Urinary bladder (tissue), 4 donors: ENCODE measurements at places on chromosomes 3 and 15.

DNA sequence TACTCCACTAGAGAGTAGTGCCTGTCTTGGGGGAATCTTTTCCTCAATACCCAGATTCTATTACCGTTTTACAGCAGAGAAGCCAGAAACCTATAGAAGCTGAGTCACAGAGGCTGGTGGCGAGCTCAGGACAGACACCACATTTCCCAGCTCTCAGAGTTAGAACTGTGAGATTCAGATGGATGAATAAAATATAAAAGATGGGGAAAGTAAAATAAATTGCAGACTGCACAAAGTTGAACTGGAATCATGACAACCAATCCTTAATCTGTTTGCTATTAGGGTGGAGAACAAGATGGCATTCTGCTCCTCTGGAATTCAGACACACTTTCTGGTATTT is 40.5 kb upstream of the CMSS1 start:
- no peak for DNase-seq

DNA sequence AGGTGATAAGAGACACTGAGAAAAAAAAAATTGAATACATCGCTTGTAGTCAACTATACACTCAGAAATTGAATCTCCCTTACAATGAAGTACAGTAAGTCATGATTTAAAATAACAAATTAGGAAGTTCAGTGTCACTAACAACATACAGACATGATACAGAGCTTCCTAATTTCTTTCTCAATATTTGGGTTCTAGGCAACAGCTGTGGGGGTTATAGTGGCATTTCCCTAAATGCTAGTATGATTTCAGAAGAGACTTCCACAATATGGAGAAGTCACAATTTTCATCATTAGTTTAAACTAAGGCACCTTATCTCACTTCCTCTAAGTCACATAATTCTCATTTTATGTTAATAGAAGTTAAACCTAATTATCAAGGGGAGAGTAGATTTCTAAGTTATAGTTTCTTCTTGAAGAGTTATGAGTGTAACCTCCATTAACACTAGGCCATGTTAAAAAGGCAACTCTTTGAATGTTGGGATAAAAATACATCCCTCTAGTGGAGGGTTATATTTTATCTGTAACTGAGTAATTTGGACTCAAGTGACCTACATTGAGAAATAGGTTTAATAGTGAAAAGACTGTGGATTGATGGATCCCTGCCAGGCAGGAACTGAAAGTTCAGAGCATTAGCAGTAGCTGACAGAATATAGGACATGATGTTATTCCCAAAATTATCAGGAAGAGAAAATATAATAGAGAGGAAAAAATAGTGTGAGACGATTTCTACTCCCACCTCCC is 286.0 kb upstream of the SUCLG2 start:
- no peak for DNase-seq

- DNase-seq = no peak
Measured at GRCh38 chr3:52827441-52827840, 3.0 kb downstream of the ITIH4 start.

GRCh38 chr3:121975702-121976302 is 46.2 kb downstream of the ILDR1 start:
- DNase-seq = no peak

GRCh38 chr3:112803467-112803866 is 43.2 kb downstream of the CD200R1L start:
- no peak for DNase-seq

GRCh38 chr15:39581793-39582285 is 960 bp downstream of the THBS1 start:
- DNase-seq = no peak

DNA sequence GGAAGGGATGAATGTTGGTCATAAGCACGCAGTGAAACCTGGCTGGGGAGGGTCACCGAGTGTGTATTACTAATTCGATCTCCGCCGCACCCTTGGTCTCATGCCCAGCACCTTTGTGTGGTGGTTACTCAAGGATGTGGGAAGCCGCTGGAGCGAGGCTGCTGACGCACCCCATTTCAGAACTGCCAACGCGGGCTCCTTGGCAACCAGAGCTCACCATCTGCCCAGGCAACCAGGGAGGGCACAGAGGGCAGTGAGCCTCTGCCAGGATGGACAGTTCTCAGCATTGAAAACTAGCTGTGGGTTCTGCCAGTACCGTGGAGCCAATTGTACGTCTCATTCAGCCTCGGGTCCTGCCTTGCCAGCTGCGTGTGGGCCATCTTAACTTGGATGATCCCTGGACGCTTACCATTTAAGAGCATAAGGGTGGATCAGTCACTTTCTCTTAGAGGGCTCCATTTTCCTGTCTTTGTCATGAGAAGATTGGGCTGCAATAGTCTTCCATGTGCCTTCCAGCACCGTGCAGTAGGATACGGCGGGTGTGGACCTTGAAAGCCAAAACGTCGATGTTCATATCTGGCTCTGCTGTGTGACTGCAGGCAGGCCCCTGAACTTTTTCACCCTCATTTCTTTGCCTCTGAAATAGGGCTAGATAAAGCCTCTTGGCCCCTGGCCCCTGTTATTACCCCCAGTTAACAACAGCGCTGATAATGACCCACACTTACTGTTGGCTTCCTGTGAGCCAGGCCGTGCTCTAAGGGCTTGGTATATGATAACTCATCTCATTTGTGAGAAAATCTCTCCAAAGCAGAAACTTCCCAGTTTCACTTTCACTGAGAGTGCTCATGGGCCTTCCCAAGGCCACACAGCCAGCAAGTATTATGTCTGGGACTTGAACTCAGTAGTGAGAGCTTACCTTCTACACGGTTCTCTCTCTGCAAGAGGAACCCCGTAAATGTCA is 238.8 kb downstream of the OPA1 start:
- no peak for DNase-seq

DNA sequence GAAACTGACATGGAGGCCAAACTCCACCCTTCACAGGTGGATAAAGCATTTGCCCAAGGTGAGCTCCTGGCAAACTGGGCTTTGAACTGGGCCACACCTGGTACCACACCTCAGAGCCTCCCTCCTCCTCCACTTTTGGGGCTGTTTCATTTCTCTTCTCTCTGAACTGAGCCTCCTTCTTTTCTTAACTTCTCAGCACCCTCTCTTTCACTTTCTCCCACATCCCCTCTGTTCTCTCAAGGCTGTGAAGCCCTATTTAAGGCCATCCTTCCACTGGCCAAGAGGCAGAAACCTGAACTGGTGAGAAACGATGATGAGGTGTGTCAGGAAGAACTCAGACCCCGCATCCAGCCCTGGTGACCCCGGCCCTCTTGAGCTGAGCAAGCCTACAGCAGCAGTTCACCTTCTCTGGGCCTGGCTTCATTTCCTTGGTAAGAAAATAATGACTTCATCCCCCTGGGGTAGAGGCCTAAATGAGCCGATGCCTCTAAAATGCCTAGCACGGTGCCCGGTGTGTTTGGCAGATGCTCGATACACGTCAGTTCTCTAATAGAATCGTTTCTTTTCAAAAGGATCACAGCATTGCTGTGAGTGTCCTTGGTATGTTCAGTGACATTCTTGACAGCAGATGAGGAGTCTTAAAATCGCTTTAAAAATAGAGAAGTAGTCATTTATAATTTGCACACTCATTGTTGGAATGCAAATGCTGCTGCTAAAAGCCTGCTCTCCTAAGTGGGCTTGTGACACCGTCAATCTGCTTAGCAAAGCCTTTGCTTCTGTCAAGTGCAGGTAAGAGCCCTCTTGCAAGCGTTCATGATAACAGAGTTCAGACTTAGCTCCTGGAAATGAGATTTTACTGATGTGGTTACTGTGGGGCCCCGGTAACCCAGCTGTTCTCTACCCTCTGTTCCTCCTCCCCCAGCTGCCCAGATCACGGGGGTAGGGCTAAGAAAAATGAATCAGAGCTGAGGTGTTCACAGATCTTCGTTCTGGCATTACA is 97.7 kb upstream of the ATP2B2 start:
- DNase-seq = no peak

DNA sequence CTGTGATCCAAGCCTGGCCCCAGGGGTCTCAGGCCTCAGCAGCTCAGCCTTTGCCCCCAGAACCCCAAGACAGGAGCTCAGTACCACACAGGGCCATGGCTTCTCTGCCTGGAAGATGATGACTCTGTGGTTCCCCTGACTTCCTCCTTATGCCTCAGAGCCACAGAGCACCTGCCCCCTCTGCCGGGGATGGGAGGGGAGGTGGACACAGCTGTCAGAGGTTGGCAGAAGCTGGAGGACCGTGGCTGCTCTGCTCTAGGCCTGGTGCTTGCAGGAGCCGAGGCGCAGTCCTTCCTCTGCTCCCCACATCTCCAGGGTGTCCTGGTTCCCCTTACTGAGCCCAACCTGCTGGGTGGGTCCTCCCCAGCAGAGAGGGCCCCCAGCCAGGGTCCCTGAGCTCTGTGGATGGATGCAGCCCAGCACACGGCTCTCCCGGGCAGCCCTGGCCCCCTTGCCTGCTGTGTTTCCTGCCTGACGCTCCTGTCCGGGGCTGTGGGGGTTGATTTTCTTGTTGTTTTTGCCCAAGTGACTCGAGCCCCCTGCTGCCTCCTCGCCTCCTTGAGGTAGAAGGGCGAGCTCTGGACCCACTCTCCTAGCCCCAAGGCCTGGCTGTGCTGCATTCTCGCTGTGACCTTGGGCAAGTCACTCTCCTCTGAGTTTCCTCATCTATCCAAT is 36.6 kb downstream of the PSTPIP1 start:
- DNase-seq = no peak

DNA sequence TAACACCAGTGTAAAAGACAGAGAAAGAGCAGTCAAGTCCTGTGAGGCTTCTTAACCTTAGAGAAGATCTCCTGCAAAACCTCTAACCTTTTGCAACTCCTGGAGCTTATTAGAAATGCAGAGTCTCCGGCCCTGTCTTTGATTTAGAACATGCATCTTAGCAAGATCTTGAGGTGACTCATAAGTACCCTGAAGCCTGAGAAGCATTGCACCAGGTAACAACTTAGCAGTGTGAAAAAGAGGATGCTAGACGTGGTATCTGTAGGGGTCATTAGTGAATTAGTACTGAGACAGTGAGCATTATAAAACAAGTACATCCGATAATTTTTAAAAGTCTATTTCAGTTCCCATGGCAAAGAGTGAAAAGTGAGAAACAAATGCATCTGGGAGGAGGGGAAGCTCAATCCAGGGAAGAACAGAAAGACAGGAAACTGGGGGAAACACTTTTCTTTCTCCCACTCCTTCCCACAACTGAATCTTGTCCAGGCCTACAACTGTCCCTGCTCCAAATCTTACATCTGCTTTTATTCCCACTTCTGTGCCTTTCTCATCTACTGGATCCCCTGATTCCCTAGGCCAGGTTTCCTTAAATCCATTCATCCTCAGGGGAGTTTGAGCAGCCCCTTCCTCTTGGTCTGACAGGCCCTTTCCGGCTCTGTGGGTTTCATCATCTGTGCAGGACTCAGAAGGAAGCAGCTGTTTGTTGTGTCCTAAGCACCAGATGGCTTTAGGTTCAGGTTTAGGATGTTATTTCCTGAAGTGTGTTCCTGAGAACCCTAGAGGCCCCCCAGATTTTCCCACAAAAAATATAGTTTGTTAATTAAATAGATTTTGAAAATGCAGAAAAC is 128.1 kb upstream of the IL12A start:
- no peak for DNase-seq

- DNase-seq = no peak
Measured at GRCh38 chr3:29381595-29381994, 100.7 kb downstream of the RBMS3 start.

DNA sequence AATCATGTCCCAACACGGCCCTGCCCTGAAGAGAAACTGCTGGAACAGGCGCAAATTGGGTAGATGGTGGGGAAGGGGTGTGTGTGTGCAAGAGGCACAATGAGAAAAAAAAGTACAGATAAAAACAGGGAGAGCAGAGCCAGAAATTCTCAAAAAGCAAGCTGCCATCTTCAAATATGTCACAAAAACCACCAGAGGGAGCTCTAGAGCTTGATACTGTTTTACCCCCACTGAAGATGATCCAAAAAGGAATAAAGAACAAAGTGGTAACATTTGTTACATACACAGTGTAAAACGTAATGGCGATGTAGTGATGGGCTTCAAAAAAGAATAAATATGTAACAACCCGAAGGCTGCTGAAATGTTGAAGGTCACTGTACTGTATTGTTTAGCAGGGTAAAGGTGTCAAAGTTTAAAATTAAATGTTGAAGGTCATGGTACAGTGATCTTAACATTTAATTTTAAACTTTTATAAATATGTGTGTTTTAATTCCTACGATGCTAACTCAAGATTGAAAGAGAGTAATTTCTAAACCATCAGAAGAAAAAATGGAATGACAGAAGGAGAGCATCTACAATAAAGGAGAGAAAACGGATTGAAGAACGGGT is 6.0 kb downstream of the SNRPA1 start:
- DNase-seq = no peak

- DNase-seq = no peak
Measured at GRCh38 chr15:87632364-87632763, 624.2 kb downstream of the NTRK3 start.

DNA sequence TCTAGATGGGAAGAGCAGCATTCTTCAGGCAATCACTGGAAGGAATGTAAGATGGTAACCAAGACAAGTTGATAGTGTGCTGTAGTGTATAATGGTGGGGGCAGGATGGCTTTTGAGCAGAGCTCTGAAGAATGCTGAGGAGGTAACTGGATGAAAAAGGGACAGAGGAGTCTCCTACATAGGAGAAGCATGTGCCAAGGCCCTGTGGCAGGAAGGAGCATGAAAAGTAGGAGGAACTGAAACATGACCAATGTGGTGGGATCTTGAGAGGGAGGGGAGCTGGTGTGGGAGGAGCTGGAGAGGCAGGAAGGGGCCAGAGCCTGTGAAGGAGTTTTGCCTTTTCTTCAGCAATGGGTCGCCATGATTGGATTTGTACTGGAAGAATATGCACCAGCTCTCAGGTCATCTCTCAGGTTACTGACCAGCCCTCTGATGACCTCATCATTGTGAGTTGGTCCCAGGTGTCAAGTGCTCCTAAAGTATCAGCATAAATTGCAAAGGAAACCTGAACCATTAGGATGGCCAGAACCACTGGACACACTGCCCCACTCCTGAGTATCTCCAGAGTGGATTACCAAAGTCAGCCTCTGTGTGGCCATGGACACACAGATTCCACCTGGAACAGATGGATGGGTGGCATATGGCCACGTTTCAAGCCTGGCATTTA is 38.6 kb downstream of the FSD2 start:
- DNase-seq = no peak

DNA sequence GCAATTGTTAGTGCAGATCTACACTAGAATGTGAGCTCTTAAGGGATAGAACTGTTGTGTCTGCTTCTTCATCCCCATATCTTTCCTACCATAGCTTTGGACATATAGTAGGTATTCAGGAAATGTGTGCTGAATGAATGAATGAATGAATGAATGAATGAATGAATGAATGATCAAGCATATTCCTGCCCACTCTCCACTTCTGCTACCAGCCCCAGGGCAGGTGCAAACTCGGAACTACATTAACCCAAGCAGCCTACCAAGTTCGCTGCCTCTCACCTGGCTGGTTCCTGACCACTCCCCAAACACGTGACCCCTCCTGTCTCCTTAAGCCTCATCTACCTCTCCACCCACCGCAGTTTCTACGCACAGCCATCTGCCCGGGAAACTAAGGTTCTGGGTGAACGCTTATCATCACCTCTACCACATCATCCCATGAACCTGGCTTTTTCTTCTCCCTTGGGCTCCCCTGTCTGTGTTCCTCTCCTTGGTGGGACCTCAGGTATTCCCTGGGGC is 26.8 kb downstream of the PAQR5 start:
- no peak for DNase-seq
